ENCODE measurements at places on chromosomes 4 and X.

DNA sequence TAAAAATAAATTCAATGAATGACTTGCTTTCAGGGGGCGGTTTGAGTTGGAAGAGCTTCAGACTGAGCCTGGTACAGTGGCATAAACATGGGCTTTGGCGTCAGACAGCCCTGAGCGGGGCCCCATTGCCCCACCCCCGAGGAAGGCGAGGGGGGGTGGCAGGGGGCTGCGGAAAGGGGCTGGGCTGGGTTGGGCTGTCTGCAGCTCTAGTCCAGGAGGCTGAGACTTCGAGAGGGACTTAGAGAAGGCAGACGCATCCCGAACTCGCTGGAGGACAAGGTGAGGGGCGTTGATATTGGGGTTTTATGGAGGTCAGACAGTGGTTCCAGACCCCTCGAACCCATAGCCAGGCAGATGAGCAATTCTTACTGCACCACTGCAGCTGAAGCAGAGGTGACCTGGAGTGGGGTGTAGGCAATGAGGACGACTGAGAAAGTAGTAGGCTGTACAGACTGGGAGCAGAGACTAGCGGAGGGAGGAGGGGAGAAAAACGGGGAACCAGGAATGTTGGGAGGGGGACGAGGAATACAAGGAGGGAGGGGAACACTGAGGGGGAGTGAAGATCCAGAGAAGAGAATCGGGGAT, at the start of gene MAGED2:
TSS of gene MAGED2 (plus strand) at position 222 of the 585 bp plus-strand sequence. CDS start 1,587 bp downstream, outside the sequence.
- no peak for DNase-seq

GRCh38 chrX:78075787-78076389, 28.2 kb upstream of the PGK1 start:
- DNase-seq: no peak

DNA sequence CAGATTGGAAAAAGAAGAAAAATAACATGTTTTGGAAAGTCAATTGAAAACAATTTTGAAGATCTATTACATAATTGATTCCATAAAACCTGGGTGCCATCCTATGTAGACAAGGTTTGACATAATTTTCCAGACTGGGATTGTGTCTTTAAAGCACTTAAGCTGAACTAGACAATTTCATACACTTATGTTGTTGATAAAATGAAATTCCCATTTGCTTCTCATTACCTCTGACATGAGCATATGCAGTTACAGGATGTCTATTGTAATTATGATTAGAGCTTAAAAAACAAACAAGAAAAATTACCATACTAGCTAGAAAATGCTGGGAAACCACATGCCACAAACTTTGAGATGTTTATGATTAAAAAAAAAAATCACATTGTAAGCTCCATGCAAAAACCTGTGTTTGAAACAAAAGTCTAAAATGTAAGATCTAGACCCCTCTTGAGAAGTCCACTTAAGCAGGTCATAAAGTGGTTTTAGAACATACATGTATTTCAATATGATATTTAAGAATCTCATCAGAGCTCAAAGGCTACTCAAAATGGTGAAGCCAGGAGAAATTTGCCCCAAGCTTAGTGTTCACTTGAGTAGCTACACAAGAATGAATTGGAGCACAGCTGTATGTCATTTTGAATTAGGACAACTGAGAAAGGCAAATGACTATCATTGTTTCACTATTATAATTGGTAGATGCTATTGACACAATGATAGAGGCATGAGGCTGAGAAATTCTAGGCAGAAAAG, 181.1 kb upstream of the PABPC4L start:
- DNase-seq: no peak

DNA sequence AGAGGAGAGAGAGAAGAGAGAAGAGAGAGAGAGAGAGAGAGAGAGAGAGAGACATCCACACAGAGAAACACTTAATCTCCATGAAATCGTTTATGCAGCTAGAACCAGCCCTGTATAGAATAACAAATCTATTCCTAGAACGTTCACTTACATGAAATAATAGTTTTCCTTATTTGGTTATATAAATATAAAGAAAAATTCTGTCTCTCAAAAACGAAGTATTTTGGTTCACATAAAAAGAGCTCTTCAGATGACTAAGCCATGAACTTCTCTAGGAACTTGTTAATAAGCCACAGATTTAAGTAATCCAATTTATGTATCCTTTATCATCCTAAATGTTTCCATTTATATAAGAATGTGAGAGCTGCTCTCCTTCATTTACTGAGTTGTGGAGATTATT, 1315.1 kb upstream of the PCDH7 start:
- DNase-seq: no peak

DNA sequence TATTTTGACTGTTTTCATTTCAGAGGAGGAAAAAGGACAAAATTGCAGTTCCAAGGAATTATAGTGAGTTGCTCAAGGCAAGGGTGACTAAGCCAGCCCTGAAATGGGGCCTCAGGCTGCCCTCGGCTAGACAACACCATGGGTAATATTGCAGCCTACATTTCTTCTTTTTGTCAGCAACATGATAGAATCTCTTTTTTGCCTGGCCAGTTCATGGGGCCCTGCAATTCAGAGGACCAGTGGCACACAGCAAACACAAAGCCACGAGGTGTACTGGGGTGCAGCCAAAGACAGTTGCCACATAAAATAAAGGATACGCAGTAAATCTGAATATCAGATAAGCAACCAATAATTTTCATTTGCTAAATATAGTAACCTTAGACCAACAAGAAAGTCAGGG, 41.8 kb downstream of the RBM47 start:
- DNase-seq: no peak

DNA sequence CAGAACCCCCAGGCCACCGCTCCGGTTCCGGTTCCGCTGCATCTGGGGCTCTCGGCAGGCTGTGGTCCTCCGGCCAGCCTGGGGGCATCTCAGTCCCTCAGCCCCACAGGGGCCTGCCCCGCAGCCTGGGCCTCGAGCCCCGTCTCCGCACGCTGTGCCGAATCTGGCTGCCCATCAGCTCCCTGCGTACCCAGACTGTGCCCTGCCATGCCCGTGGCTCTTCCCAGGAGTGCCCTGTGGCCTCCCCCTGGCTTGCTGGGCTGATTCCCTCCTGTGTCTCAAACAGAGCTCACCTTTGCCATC, 830 bp upstream of the MSANTD1 start:
- DNase-seq: no peak

DNA sequence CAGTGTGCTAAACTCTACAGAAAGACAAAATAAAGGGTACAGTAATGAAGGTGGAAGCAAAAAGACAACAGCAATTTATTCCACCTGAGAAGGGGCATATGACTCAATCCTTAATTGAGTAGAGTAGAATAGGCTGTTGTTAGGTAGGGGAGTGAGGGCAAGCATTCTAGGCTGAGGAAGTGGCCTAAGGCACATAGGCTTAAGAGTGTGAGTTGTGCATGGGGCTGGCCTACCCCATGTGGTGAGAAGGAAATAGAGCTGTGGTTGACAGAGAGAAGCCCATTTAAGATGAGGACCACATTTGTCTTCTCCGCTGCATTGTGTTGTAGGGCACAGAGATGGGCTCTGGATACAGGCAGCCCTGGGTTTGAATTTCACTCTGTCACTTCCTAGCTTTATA, 3.4 kb upstream of the ZCCHC18 start:
- no peak for DNase-seq

GRCh38 chr4:169228076-169228475, 42.7 kb downstream of the SH3RF1 start:
- no peak for DNase-seq

Data from stimulated activated CD8-positive, alpha-beta memory T cell treated with anti-CD3 and anti-CD28 coated beads, Interleukin-4, amount 100 ng/mL, for 4 hours (primary cell).